ENCODE measurements at places on chromosomes 12 and 14.

DNA sequence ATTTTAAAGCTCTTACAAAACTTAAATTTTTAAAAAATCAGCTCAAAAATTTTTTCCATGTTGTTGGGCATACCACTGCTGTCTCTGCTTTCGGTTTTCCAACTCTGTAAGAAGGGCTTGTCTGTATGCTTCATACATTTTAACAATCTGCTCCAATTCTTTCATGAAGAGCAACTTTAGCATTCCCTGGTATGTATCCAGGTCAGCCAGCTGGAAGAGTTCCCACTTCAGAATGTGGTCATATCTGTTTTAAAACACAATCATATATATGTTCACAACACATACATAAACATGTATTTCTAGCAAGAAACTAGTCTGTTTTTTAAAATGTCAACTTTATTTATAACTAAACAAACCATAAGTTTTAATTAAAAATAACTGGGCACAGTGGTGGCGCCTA is 33.0 kb downstream of the SAV1 start:
- DNase-seq, result no peak

DNA sequence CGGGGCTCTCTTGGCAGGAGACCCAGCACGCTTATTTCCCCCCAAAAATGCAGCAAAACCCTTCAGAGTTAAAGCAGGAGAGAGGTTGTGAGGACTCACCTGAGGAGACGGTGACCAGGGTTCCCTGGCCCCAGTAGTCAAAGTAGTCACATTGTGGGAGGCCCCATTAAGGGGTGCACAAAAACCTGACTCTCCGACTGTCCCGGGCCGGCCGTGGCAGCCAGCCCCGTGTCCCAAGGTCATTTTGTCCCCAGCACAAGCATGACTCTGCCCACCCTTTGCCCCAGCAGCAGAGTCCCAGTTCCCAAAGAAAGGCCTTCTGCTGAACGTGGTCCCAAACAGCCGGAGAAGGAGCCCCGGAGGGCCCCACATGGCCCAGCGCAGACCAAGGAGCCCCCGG is 337.7 kb downstream of the TMEM121 start:
- no peak for DNase-seq

GRCh38 chr14:33287189-33287588 is 348.5 kb downstream of the NPAS3 start:
- DNase-seq, result no peak

GRCh38 chr12:65863972-65864371 is 39.7 kb downstream of the HMGA2 start:
- no peak for DNase-seq

GRCh38 chr14:29290441-29290840 is 523.9 kb downstream of the FOXG1 start:
- DNase-seq, result no peak
